ENCODE measurements at places on chromosomes 1 and 21.

DNA sequence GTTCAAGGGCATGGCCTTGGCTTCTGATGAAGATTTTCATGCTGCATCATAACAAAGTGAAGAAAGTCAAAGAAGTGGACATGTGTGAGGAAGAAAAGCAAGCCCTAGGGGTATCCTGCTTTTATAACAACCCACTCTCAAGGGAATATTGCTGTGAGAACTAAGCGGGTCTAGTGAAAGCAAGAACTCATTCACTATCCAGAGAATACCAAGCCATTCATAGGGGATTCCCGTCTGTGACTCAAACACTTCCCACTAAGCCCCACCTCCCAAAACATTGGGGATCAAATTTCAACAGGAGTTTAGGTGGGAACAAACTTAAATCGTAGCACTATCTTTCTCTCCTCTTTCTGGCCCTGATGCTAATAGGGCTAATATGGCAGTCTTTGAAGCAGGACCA lies 98.5 kb upstream of the CTTNBP2NL start:
- no peaks in the 10 kb centered on the region for H3K27me3 ChIP-seq
- H3K4me1 ChIP-seq: no peaks in the 10 kb centered on the region
- H3K36me3 ChIP-seq: no peaks in the 10 kb centered on the region
- H3K4me3 ChIP-seq: no peak overlapping the region

GRCh38 chr1:229880271-229881170 lies 186.5 kb upstream of the GALNT2 start:
- no peaks in the 10 kb centered on the region for H3K27me3 ChIP-seq
- no peaks in the 10 kb centered on the region for H3K36me3 ChIP-seq

DNA sequence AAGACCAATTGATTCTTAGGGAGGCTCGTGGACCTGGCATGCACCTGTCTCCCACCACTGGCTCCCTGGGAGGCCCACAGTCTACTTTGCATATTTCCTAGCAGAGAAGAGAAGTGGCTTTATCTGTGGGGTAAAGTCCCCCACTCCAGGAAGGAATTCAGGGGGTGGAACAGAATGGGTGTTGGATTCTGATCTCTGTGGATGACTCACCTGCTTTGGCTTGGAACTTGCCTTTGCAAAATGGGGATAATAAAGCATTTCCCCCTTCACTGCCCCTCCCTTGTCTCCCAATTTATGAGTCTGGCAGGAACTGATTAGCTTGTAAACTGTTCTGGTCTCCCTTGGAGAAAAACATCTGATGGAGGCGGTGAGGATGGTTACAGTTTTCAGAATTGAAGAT lies 21.2 kb upstream of the OTUD3 start:
- H3K4me3 ChIP-seq: no peak overlapping the region
- no peaks in the 10 kb centered on the region for H3K36me3 ChIP-seq
- no peak overlapping the region for H3K27ac ChIP-seq
- no peak for DNase-seq
- no peaks in the 10 kb centered on the region for H3K4me1 ChIP-seq

- no peaks in the 10 kb centered on the region for H3K36me3 ChIP-seq
- H3K4me3 ChIP-seq: no peak overlapping the region
- DNase-seq: no peak
- peaks cover 29% of the 10 kb centered on the region for H3K4me1 ChIP-seq
- no peak overlapping the region for H3K27ac ChIP-seq
- no peaks in the 10 kb centered on the region for H3K27me3 ChIP-seq
These were observed 27.0 kb downstream of the SDC3 start for GRCh38 chr1:30881319-30882181.

GRCh38 chr1:225987491-225988316 lies 11.4 kb downstream of the SDE2 start:
- H3K4me3 ChIP-seq: no peak overlapping the region
- no peaks in the 10 kb centered on the region for H3K27me3 ChIP-seq
- H3K27ac ChIP-seq: no peak overlapping the region
- no peaks in the 10 kb centered on the region for H3K4me1 ChIP-seq
- H3K36me3 ChIP-seq: peaks cover 37% of the 10 kb centered on the region

GRCh38 chr1:34681480-34682451 lies 73.1 kb upstream of the GJB5 start:
- no peaks in the 10 kb centered on the region for H3K36me3 ChIP-seq
- H3K4me1 ChIP-seq: peaks cover 10% of the 10 kb centered on the region
- DNase-seq: peak; percentile 62
- H3K27me3 ChIP-seq: no peaks in the 10 kb centered on the region
- no peak overlapping the region for H3K27ac ChIP-seq

- no peaks in the 10 kb centered on the region for H3K36me3 ChIP-seq
- H3K4me3 ChIP-seq: no peak overlapping the region
- no peak overlapping the region for H3K27ac ChIP-seq
- DNase-seq: no peak
These were observed 286.7 kb downstream of the HLX start for GRCh38 chr1:221165839-221166500.

DNA sequence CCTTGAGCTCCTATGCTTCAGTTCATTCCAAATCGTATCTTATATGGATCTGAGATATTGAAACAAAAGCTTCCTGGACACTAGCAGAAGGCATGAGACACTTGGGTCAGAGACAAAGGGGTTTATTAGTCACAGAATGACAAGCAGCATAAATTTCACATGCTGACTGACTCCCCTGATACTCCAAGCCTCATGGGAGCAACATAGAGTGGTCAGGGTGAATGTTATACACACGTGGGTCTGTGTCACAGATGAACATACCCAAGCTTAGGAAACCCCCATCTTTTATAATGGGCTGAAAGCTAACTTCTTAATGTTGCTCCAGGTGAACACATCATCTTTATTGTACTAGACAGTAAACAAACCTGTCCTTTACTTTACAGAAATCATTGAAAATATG lies 599.9 kb upstream of the RGS18 start:
- no peak for DNase-seq
- H3K4me1 ChIP-seq: no peaks in the 10 kb centered on the region
- no peak overlapping the region for H3K4me3 ChIP-seq
- no peak overlapping the region for H3K27ac ChIP-seq
- no peaks in the 10 kb centered on the region for H3K36me3 ChIP-seq

GRCh38 chr1:246267896-246268295 lies 239.2 kb downstream of the SMYD3 start:
- no peaks in the 10 kb centered on the region for H3K27me3 ChIP-seq
- H3K27ac ChIP-seq: no peak overlapping the region
- H3K4me1 ChIP-seq: peaks cover 7% of the 10 kb centered on the region
- H3K36me3 ChIP-seq: no peaks in the 10 kb centered on the region

DNA sequence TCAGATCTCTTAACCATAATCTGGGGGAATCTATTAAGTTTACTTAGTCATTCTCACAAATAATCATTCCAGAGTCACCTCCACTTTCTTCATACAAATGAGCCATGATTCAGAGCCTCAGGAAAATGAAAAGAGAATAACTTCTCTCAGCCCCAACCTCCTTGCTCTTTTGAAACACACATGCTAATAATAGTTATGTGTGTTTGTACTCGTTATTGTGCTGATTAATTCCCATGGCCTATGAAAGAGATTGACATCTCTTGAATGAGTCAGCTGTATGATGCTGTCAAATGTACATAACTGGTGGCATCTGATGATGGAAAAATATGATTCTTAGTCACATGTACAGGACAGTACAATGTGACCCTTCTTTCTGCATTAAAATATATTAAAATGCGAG lies 41.5 kb downstream of the DTL start:
- no peak overlapping the region for H3K4me3 ChIP-seq
- peaks cover 39% of the 10 kb centered on the region for H3K36me3 ChIP-seq
- H3K27ac ChIP-seq: no peak overlapping the region
- no peaks in the 10 kb centered on the region for H3K4me1 ChIP-seq
- DNase-seq: no peak

GRCh38 chr1:235211517-235211916 lies 50.5 kb upstream of the RBM34 start:
- H3K27ac ChIP-seq: no peak overlapping the region
- DNase-seq: no peak
- H3K36me3 ChIP-seq: peaks cover 8% of the 10 kb centered on the region
- no peaks in the 10 kb centered on the region for H3K4me1 ChIP-seq
- H3K27me3 ChIP-seq: no peaks in the 10 kb centered on the region

DNA sequence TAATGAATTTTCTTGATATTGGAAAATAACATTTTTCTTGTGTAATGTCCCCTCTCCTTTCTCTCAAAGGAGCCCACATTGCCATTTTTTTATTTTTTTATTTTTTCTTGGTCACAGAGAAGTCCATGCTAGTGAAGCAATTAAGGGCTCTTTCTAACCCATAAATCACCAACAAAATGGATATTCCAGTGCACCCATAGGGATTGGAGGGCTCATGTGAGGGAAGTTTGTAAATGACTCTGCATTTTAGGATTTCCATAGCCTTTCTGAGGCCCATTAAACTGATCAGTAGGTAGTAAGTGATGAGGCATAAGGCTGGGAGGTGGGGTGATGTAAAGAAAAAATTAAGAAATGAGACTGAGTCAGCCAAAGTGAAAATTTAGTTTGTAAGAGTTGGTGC lies 55.9 kb upstream of the JAK1 start:
- H3K36me3 ChIP-seq: no peaks in the 10 kb centered on the region
- no peak overlapping the region for H3K27ac ChIP-seq
- no peak overlapping the region for H3K4me3 ChIP-seq
- no peak for DNase-seq

DNA sequence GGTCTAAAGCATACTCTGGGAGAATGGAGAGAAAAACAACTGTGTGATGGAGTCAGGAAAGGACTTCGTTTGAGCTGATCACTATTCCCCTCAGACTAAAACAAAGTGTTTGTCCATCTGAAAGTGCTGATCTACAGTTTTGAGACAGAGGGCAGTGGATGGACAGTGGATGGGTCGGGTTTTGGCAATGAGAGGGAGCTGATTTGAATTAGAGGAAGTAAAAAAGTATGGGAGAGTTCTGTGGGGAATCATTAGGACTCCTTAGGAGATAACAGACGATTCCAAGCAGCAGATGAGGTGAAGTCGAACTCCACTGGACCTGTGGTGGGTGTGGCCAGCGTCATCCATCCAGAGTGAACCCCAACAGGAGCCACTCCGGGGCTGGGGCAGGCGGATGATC lies 62.3 kb downstream of the PTGS2 start:
- no peak for DNase-seq
- no peaks in the 10 kb centered on the region for H3K4me1 ChIP-seq
- no peak overlapping the region for H3K27ac ChIP-seq
- no peaks in the 10 kb centered on the region for H3K36me3 ChIP-seq
- H3K27me3 ChIP-seq: no peaks in the 10 kb centered on the region
- no peak overlapping the region for H3K4me3 ChIP-seq

DNA sequence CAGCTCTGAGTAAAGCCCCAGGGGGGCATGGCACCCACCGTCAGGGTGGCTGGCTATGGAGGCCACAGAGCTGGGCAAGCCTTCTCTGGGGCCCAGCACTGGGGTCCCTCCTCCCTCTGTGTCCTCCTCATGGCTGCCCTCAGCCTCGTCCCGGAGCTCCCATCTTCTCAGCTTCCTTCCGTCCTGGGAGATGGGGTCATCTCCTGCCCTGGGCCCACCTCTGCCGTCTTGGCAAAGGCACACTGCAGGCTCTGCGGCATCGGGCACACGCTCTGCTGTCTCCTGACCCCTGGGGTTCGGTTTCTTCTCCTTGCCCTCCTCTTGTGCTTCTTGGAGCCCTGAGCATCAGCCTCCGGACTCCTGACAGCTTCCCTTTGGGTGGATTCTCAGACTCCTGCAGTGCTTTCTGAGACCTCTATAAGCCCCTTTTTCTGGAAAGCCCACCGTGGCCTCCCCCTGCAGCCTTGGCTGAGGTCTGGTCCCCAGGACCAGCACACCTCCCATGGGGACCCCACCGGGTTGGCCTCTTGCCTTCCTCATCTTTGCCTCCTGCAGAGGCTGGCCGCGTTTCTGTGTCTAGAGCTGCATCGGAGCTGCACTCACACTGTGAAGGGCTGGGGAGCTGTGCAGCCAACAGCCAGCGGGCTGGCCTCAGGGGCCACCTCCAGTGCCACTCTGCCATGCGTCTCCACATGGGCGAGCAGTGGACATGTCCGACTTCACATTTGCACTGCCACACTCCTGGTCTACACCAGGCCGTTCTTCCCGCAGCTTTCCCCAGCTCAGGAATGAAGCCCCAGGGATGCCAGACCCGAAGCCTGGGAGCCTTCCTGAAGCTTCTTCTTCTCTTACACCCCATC lies 11.6 kb downstream of the UMODL1 start:
- DNase-seq: no peak
- H3K4me3 ChIP-seq: no peak overlapping the region
- H3K27ac ChIP-seq: no peak overlapping the region
- H3K36me3 ChIP-seq: no peaks in the 10 kb centered on the region
- peaks cover 13% of the 10 kb centered on the region for H3K4me1 ChIP-seq
- H3K27me3 ChIP-seq: no peaks in the 10 kb centered on the region

GRCh38 chr21:36481639-36482038 lies 1.7 kb upstream of the CLDN14 start:
- no peak overlapping the region for H3K27ac ChIP-seq
- H3K27me3 ChIP-seq: no peaks in the 10 kb centered on the region
- H3K4me3 ChIP-seq: no peak overlapping the region
- no peaks in the 10 kb centered on the region for H3K4me1 ChIP-seq
- H3K36me3 ChIP-seq: no peaks in the 10 kb centered on the region

DNA sequence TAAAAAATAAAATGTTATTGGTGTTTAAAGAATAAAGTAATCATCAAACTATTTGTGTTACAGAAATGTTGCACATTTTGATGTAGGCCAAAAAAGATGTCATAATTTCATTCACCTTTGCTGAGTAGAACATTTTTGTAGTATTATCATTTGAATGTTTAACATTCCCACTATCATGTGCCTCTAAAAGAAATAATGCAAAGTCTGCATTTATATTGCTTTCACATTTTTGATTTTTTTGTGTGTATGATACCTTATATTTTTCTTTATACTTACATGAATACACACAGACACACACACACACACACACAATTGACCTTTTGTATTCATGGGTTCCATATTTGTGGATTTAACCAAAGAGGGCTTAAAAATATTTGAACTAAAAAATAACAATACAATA lies 544.2 kb upstream of the ZRANB2 start:
- H3K4me3 ChIP-seq: no peak overlapping the region
- no peaks in the 10 kb centered on the region for H3K36me3 ChIP-seq
- H3K4me1 ChIP-seq: peaks cover 9% of the 10 kb centered on the region
- no peak for DNase-seq
- H3K27me3 ChIP-seq: no peaks in the 10 kb centered on the region
- H3K27ac ChIP-seq: no peak overlapping the region

DNA sequence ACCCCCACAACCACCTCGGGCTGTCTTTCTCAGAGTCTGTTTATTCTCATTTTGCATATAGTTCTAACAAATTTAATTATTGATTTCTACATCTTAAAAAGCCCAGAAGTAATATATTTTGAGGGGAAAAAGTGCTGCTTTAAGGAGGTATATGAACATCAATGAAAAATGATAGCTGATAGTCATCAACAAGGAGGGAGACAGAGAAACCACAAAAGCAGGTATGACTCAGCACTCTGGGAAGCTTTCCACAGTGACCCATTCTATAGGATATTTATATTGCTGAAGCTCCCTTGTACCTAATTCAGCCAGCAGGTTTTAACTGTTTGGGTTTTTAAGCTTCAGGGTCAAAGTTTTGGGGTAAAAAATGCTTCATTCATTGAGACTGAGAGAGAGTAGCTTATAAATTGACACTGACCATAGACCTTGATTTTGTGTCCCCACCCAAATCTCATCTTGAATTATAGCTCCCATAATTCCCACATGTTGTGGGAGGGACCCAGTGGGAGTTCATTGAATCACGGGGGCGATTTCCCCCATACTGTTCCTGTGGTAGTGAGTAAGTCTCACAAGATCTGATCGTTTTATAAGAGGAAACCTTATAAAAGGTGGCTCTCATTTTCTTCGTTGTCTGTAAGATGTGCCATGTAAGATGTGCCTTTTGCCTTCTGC lies 27.4 kb downstream of the VANGL1 start:
- no peak overlapping the region for H3K27ac ChIP-seq
- H3K36me3 ChIP-seq: no peaks in the 10 kb centered on the region
- H3K27me3 ChIP-seq: no peaks in the 10 kb centered on the region
- H3K4me1 ChIP-seq: peaks cover 6% of the 10 kb centered on the region

GRCh38 chr1:33781652-33782051 lies 82.2 kb upstream of the HMGB4 start:
- H3K36me3 ChIP-seq: no peaks in the 10 kb centered on the region
- H3K4me1 ChIP-seq: no peaks in the 10 kb centered on the region
- H3K27ac ChIP-seq: no peak overlapping the region
- no peaks in the 10 kb centered on the region for H3K27me3 ChIP-seq

Data from neural progenitor cell (in vitro differentiated cells).